Glomerular endothelial cell (primary cell): ENCODE measurements at places on chromosomes 2 and 18. TPM values are rescaled to one million over a fixed set of nuclear protein-coding genes. Genes with fewer than 3 reads are reported as not detected.

Gene RND3
- total RNA-seq, result 75.2 and 101 TPM in 2 replicates

Gene CDK15
- total RNA-seq, result 1.6 and 5.8 TPM in 2 replicates

Gene DSC3
- total RNA-seq, result 2.0 and 2.8 TPM in 2 replicates

Gene BOK
- 99.5 and 117 TPM in 2 replicates for total RNA-seq

Gene MYO3B
- not detected in 2 replicates for total RNA-seq

Gene MYCN
- total RNA-seq, result 1.8 and 6.5 TPM in 2 replicates

Gene C2orf80
- total RNA-seq, result not detected in 2 replicates

Gene FEV
- total RNA-seq, result not detected in 2 replicates

Gene ZNF397
- total RNA-seq, result 2.9 and 7.0 TPM in 2 replicates

Gene IL36A
- not detected in 2 replicates for total RNA-seq

Gene ANKRD12
- 12.5 and 16.3 TPM in 2 replicates for total RNA-seq

Gene CDH7
- total RNA-seq, result under 0.01 and 0.19 TPM in 2 replicates

Gene CNOT11
- 39.7 and 40.5 TPM in 2 replicates for total RNA-seq

Gene SLC19A3
- not detected in 2 replicates for total RNA-seq

Gene ST8SIA3
- not detected in 2 replicates for total RNA-seq

Gene FOXI3
- total RNA-seq, result not detected in 2 replicates

Gene DNAJC5G
- total RNA-seq, result 0.47 TPM in 1 of 2 replicates, not detected in the other

Gene CDK5R2
- total RNA-seq, result not detected in 2 replicates

Gene ZNF514
- 5.1 and 8.3 TPM in 2 replicates for total RNA-seq

Gene HOXD11
- total RNA-seq, result 2.2 and 2.5 TPM in 2 replicates

Gene RNF138
- total RNA-seq, result 19.3 and 35.9 TPM in 2 replicates

Gene SNTG2
- 1.5 TPM in 1 of 2 replicates, not detected in the other for total RNA-seq

Gene ZBTB7C
- total RNA-seq, result 0.06 and 0.34 TPM in 2 replicates

Gene FBXO11
- 41.0 and 43.2 TPM in 2 replicates for total RNA-seq

Gene ABCG5
- not detected in 2 replicates for total RNA-seq

Gene KIDINS220
- 42.8 and 64.6 TPM in 2 replicates for total RNA-seq

Gene CNGA3
- total RNA-seq, result not detected in 2 replicates

Gene ZNF513
- 10.0 and 10.7 TPM in 2 replicates for total RNA-seq

Gene TRABD2A
- 1.3 and 4.5 TPM in 2 replicates for total RNA-seq

Gene B3GNT7
- 0.44 and 1.2 TPM in 2 replicates for total RNA-seq

Gene SH3RF3
- total RNA-seq, result 32.5 and 35.8 TPM in 2 replicates

Gene UNC80
- 0.06 TPM in 1 of 2 replicates, not detected in the other for total RNA-seq

Gene COLEC12
- 13.2 and 31.7 TPM in 2 replicates for total RNA-seq

Gene CPLX4
- not detected in 2 replicates for total RNA-seq

Gene SIX3
- not detected in 2 replicates for total RNA-seq

Gene TMEM185B
- total RNA-seq, result 39.1 and 40.3 TPM in 2 replicates
